ENCODE measurements at places on chromosomes 7 and 10.

DNA sequence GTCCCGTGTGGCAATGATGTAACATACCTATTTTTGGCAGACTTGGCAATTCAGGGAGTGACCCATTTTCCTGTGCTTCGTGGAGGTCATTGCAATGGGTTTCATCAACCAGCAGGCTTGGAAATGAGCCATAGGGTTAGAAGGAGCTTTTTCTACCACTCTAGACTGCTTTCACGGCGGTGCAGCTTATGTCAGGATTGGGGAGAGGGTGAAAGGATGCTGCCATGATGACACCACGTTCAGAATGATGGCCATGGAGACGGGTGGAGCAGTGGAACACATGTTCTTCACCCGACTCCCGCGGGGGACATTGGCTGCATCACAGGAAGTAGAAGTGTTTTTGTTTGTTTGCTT, 220.2 kb downstream of the EMX2 start:
- no peak for DNase-seq

DNA sequence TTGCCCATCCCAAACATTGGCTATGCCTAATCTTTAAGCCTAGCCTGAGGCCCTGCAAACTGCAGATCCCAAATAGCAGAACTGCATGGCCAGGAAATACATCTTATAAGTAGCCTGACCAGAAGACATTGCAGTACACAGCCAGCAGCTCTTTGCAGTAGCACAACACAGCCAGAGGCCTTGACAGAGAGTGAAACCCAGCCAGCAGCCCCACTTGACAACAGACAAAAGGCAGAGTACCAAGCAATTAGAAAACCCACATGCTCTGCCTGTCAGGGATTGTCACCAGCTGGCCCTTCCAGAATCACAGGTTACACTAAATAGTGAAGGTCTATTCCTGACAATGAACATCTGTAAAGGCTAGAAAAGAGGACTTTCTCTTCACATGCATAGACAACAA, 242.8 kb upstream of the TMEM72 start:
- DNase-seq, result no peak

GRCh38 chr7:31129067-31129466, 77.0 kb downstream of the ADCYAP1R1 start:
- DNase-seq, result no peak

DNA sequence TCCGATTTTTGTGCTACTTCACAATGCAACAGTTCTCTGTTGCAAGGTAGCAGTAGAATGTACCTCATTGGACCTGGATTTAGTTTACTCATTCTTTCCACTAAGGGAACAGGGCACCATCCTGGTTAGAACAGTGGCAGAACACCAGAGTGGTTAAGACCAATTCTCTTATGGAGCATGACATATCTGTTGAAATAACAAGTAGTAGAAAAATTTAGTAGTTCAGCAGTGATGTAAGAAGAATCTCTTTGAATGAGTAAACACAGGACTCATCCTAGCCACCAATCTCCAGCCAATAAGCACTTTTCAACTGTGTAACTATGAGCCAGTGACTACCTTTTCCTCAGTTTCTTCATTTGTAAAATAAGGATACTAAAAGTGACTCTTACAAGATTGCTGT, 2.4 kb downstream of the ANKRD22 start:
- no peak for DNase-seq

- no peak for DNase-seq
Measured at GRCh38 chr7:143503261-143503660, 25.6 kb downstream of the TAS2R41 start.

GRCh38 chr7:82468435-82468834, 24.9 kb upstream of the CACNA2D1 start:
- DNase-seq, result no peak

- no peak for DNase-seq
Measured at GRCh38 chr10:6300106-6300783, 97.5 kb downstream of the PFKFB3 start.

DNA sequence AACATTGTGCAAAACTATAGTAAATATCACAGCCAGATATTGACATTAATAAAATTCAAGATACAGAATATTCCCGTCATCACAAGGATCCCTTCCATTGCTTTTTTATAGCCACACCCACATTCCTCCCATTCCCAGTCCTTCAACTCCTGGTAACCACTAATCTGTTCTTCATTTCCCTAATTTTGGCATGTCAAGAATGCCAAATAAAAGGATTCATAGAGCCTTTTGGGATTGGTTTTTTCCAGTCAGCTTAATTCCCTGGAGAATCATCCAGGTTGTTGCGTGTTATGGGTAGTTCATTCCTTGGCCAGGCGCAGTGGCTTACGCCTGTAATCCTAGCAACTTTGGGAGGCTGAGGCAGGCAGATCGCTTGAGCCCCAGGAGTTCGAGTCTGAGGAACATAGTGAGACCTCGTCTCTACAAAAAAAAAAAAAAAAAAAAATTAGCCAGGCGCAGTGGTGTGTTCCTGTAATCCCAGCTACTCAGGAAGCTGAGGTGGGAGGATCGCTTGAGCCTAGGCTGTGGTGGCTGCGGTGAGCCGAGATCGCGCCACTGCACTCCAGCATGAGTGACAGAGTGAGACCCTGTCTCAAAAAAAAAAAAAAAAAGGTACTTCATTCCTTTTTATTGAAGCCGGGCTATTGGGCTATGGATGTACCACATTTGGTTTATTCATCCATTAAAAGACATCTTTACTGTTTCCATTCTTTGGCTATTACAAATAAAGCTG, 2.7 kb downstream of the OGDH start:
- DNase-seq, result no peak

Measured in D721Med (cell line).